ENCODE measurements at places on chromosomes 7 and 10.

- DNase-seq = peak; percentile 83
These were observed 125.6 kb downstream of the CYP26A1 start for GRCh38 chr10:93199191-93199751.

DNA sequence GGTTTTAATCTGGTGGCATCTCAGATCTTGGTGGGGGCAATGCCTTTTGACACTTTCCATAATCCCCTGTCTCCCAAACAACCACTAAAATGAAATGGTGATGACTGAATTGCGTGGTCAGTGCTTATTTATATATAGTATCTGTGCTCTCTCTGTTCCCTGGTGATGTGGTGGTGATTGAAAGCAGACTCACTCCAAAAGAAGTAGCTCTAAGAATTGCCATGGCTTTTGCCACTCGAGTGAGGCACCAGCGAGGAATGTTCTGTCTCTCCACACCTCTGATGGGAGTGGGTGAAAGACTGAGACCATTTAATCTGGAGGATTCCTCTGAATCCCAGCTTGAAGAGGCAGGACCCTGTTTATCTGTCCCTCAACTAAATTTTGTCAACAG is 2.8 kb downstream of the DUSP5 start:
- DNase-seq = peak; percentile 69

GRCh38 chr10:65861249-65861648 is 1064.6 kb upstream of the LRRTM3 start:
- no peak for DNase-seq

- DNase-seq = no peak
These were observed 130.1 kb downstream of the DLG5 start for GRCh38 chr10:77796311-77796915.

GRCh38 chr7:137996386-137996851 is 5.5 kb downstream of the CREB3L2 start:
- peak; percentile 82 for DNase-seq

DNA sequence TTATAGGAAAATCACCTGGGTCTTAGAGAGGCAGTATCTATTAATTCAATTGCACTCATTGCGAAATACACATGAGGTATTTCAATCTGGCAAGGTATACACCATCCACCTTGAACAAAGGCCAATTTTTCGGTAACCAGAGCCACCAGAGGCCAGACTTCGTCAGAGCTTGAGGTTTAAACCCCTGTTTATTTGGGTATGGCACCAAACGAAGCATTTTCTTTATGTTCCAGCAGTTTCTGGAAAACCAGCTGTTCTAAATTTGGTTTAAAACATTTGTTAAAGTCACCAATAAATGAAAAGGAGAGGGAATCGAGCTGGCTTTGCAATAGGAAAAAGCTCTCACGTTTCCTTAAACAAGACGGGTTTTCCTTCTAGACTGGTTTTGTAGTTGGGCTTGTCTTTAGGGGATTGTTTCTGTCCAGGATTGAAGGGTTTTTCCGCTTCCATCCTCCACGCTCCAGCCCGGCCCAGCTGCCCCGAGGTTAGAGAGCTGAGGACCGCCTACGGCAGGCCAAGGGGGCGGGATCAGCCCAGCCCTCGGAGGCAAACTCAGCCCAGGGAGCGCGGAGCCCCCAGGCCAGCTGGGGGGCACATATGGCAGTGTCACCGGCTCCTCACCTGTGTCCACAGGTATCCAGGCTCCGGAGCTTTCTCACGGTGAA is 539.4 kb upstream of the MGMT start:
- DNase-seq = no peak

- no peak for DNase-seq
These were observed 16.5 kb upstream of the NUP42 start for GRCh38 chr7:23165316-23165715.

- DNase-seq = no peak
These were observed 4.9 kb downstream of the RADIL start for GRCh38 chr7:4878336-4879335.

DNA sequence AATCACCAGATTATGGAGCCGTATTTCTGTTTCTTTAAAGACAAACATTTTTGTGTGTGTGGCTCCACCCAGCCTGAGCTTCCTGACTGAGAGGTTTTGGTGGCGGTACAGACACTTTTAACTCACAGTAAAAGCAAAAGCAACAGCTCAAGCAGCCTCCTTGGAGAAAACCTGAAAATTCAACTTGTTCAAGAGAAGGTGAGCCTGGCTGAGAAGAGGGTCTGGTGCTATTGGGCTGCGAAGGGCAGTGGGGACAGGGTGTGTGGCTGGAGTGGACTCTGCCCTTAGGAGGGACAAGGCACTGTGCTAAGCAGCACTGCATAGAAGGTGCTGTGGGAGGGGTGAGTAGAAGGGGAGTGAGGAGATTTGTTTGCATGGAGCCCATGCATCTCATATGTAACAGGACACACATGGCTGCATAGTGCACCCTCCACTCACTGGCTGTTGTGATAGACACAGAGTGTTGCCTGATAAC is at the start of gene GIMAP7:
TSS of gene GIMAP7 (plus strand) at position 125 of the 475 bp plus-strand sequence. CDS start 5,103 bp downstream, outside the sequence.
- DNase-seq = no peak

- no peak for DNase-seq
These were observed 8.5 kb upstream of the JAKMIP3 start for GRCh38 chr10:132057191-132057681.

GRCh38 chr10:33227489-33227888 is 107.0 kb downstream of the NRP1 start:
- DNase-seq = no peak

DNA sequence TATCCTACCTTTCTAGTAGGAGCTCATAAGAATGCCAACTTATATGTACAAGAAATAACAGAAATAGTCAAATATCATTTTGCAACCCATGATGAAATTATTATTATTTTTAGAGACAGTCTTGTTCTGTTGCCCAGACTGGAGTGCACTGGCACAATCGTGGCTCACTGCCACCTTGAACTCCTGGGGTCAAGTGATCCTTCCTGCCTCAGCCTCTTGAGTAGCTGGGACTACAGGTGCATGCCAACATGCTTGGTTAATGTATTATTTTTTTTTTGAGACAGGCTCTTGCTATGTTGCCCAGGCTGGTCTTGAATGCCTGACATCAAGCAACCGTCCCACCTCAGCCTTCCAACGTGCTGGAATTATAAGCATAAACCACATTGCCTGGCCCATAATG is 44.8 kb downstream of the TNPO3 start:
- DNase-seq = no peak

DNA sequence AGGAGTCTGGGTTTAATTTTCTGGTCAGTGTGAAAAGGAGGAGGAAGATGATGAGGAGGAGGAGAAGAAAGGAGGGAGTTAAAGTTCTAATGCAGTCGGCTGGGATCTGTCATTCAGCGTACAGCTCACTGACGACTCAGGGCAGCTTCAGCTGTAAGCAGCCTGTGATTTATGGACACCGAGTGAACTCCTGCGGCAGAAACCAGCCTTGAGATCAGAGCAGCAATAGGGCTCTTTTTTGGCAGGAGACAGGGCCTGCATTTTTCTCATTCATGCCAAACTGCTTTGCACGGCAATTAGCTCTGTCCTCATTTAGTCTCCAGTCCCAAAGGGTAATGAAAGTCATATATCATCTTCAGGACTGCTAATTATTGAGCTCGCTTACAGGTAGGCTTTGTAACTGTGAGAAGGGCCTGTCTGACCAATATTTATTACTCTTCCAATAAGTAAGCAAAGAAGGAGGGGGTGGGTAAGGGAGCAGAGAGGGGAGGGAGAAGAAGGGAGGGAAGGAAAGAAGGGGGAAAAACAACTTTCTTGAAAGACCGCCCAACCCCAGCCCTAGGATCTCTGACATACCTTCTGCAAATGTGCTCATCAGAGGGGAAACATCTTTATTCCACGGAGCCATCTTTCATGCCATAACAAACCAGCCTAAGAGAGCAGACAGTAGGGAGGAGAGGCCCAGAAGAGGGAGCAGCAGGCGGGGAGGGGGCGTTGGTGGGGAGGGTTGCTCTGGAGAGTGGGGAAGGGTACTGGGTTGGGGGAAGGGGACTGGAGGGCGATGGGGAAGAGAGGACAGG is 48.1 kb upstream of the COMTD1 start:
- peak; percentile 94 for DNase-seq
